ENCODE measurements at places on chromosomes 7 and 10.
A peak's percentile ranks its signal among the peaks of the same experiment; 100 is the strongest.

DNA sequence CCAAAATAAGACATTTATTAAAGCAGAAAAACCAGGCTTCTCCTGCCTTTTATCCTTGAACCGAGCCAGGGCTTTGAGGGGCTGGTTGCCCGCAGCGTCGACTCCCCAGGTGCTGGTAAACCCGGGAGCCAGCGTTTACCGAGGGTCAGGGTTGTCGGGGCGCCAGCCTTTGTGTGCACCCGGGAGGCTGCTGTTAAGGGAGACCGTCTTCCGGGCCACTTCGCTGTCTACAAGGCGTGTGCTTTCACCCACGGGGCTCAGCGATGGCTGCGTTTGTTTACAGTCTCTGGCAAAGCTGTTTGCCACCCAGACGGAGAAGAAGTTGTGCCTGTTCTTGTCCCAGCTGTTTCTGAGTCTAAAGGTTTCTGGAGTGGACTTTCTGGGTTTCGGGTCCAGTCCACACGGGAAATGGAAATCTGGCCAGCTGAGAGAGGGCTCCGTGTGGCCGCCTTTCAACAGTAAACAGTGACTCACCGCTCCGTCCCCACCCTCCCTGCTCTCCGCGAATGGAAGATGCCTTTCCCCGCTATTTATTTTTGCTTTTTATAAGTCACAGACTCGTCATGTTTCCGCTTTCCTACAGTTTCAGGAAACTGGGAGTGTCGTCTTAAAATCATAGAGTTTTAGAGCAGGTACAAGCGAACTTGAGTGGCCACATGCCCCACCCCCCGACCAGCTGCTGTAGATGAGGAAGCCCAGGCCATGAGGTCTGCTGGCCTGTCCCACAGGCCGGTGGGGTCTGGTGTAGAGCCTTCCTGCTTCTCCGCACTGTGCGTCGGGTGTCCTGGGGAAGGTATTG is 2.2 kb downstream of the MAFK start:
- peak; percentile 62 for DNase-seq
- peak overlapping the region; percentile 94 for H3K27ac ChIP-seq
- no peaks in the 10 kb centered on the region for H3K36me3 ChIP-seq
- peak overlapping the region; percentile 87 for H3K4me3 ChIP-seq

GRCh38 chr10:12067336-12067735 is 1.4 kb upstream of the DHTKD1 start:
- H3K36me3 ChIP-seq = no peaks in the 10 kb centered on the region
- no peak overlapping the region for H3K27ac ChIP-seq
- no peak for DNase-seq
- no peaks in the 10 kb centered on the region for H3K27me3 ChIP-seq
- H3K4me1 ChIP-seq = peaks cover 19% of the 10 kb centered on the region
- H3K4me3 ChIP-seq = no peak overlapping the region

GRCh38 chr7:19051767-19052375 is 65.6 kb downstream of the TWIST1 start:
- no peak overlapping the region for H3K27ac ChIP-seq
- H3K4me1 ChIP-seq = no peaks in the 10 kb centered on the region
- H3K4me3 ChIP-seq = no peak overlapping the region
- no peaks in the 10 kb centered on the region for H3K36me3 ChIP-seq

DNA sequence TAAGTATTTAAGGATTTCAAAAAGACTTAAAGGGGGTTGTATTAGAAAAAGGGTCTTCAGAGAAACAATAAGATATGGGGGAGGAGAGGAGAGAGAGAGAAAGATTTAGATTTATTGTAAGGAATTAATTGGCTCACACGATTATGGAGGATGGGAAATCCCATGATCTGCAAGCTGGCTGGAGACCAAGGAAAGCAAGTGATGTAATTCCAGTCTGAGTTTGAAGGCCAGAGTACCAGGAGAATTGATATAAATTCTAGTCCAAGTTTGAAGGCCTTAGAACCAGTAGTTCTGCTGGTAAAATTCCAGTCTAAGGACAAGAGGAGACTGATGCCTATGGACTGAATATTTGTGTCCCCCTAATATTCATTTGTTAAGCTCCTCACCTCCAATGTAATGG is 20.6 kb upstream of the SLC13A1 start:
- H3K4me3 ChIP-seq = no peak overlapping the region
- H3K36me3 ChIP-seq = no peaks in the 10 kb centered on the region
- DNase-seq = no peak
- H3K27ac ChIP-seq = no peak overlapping the region
- H3K27me3 ChIP-seq = no peaks in the 10 kb centered on the region

- no peak for DNase-seq
- peaks cover 9% of the 10 kb centered on the region for H3K27me3 ChIP-seq
- H3K27ac ChIP-seq = no peak overlapping the region
- no peak overlapping the region for H3K4me3 ChIP-seq
- H3K4me1 ChIP-seq = no peaks in the 10 kb centered on the region
- no peaks in the 10 kb centered on the region for H3K36me3 ChIP-seq
These were observed 32.1 kb upstream of the LHFPL3 start for GRCh38 chr7:104296266-104296665.

- peaks cover 55% of the 10 kb centered on the region for H3K36me3 ChIP-seq
- no peak overlapping the region for H3K27ac ChIP-seq
- peaks cover 16% of the 10 kb centered on the region for H3K4me1 ChIP-seq
- no peaks in the 10 kb centered on the region for H3K27me3 ChIP-seq
- no peak for DNase-seq
- H3K4me3 ChIP-seq = no peak overlapping the region
These were observed 55.0 kb downstream of the C1GALT1 start for GRCh38 chr7:7237201-7237977.

DNA sequence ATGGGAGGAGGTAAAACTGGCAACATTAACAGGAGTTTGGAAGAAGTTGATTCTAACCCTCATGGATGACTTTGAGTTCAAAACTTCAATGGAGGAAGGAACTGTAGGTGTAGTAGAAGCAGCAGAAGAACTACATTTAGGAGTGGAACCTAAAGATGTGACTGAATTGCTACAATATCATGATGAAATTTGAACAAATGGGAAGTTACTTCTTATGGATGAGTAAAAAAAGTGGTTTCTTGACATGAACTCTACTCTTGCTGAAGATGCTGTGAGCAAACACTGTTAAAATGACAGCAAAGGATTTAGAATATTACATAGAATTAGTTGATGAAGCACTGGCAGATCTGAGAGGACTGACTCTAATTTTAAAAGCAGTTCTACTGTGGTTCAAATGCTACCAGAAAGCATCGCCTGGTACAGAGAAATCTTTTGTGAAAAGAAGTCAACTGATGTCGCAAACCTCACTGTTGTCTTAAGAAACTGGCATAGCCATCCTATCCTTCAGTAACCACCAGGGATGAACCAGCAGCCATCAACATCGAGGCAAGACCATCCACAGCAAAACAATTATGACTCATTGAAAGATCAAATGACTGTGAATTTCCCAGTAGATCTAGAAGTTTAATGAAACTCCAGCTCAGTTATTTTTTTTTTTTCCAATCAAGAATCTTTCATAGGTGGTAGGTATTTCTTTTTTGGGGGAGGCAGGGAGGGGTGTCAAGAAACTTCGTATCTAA is 20.8 kb downstream of the BRAF start:
- H3K36me3 ChIP-seq = peaks cover 11% of the 10 kb centered on the region
- no peaks in the 10 kb centered on the region for H3K27me3 ChIP-seq
- peaks cover 49% of the 10 kb centered on the region for H3K4me1 ChIP-seq
- H3K4me3 ChIP-seq = no peak overlapping the region

GRCh38 chr10:109019001-109019424 is 904.3 kb downstream of the XPNPEP1 start:
- no peaks in the 10 kb centered on the region for H3K36me3 ChIP-seq
- no peak for DNase-seq
- H3K4me1 ChIP-seq = no peaks in the 10 kb centered on the region
- H3K27me3 ChIP-seq = no peaks in the 10 kb centered on the region
- no peak overlapping the region for H3K27ac ChIP-seq

GRCh38 chr7:98142658-98143057 is 36.0 kb downstream of the LMTK2 start:
- H3K27ac ChIP-seq = no peak overlapping the region
- H3K36me3 ChIP-seq = peaks cover 43% of the 10 kb centered on the region

- H3K4me1 ChIP-seq = no peaks in the 10 kb centered on the region
- no peak for DNase-seq
- no peaks in the 10 kb centered on the region for H3K36me3 ChIP-seq
- no peak overlapping the region for H3K27ac ChIP-seq
These were observed 11.3 kb upstream of the SGPL1 start for GRCh38 chr10:70804421-70804808.

Measured in activated naive CD8-positive, alpha-beta T cell treated with anti-CD3 and anti-CD28 coated beads, Interleukin-2, amount 50 U/mL, for 24 hours (primary cell).